ENCODE measurements at places on chromosomes 5 and 9.

GRCh38 chr5:124054564-124054963 lies 542.6 kb downstream of the CSNK1G3 start:
- DNase-seq = no peak

- DNase-seq = no peak
Measured at GRCh38 chr9:109107402-109108240, 12.1 kb downstream of the TMEM245 start.

- no peak for DNase-seq
Measured at GRCh38 chr5:163350083-163350482, 87.3 kb upstream of the CCNG1 start.

DNA sequence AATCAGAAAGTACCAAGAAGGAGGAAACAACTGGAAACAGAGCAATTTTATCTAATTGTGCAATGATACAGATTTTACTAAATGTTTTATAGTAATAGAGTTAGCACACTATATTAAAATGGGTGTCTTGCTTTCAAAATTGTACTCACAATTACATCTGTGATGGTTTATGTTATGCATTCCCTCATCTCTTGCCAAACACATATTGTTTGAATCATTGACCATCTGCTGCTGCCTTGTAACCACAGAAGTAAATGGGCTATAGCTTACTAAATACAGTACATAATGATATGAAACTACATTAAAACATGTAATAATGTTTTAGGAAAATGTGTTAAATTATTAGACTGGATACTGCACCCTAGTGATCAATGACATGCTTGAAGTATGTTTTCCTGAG lies 158.1 kb downstream of the SLC25A46 start:
- DNase-seq = no peak

- no peak for DNase-seq
Measured at GRCh38 chr9:3001311-3001710, 157.4 kb upstream of the PUM3 start.

- DNase-seq = no peak
Measured at GRCh38 chr9:138010861-138011260, 133.3 kb downstream of the CACNA1B start.
